ENCODE measurements at places on chromosomes 1 and 21. TPM values are rescaled to one million over a fixed set of nuclear protein-coding genes. Genes with fewer than 3 reads are reported as not detected.

DNA sequence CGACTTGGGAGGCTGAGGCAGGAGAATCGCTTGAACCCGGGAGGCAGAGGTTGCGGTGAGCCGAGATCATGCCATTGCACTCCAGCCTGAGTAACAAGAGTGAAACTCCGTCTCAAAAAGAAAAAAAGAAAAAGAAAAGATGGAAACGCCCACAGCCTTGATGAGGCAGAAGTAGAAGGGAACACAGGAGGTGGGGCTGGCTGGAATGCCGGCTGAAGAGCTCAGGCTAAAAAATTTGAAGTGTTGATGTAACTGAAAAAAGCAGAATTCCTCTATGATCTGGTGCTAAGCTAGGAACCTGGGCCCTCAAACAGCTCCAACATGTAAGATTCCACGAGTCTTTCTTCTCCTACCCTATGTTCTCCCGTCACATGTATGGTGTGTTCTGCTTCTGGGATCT lies 53.6 kb downstream of the SLC66A1 start:
- no peaks in the 10 kb centered on the region for H3K27me3 ChIP-seq
- DNase-seq = peak; percentile 75
- H3K36me3 ChIP-seq = no peaks in the 10 kb centered on the region
- H3K4me3 ChIP-seq = no peak overlapping the region
- 0 out of 2 replicates have a peak overlapping the region, but pooled peaks have one; percentile 36 for H3K27ac ChIP-seq

Gene SPRR1B
- not detected for polyA plus RNA-seq

GRCh38 chr1:79815115-79815514 lies 808.6 kb upstream of the ADGRL4 start:
- no peaks in the 10 kb centered on the region for H3K27me3 ChIP-seq
- no peak overlapping the region for H3K27ac ChIP-seq
- no peaks in the 10 kb centered on the region for H3K36me3 ChIP-seq
- H3K4me3 ChIP-seq = no peak overlapping the region
- peaks cover 36% of the 10 kb centered on the region for H3K4me1 ChIP-seq

DNA sequence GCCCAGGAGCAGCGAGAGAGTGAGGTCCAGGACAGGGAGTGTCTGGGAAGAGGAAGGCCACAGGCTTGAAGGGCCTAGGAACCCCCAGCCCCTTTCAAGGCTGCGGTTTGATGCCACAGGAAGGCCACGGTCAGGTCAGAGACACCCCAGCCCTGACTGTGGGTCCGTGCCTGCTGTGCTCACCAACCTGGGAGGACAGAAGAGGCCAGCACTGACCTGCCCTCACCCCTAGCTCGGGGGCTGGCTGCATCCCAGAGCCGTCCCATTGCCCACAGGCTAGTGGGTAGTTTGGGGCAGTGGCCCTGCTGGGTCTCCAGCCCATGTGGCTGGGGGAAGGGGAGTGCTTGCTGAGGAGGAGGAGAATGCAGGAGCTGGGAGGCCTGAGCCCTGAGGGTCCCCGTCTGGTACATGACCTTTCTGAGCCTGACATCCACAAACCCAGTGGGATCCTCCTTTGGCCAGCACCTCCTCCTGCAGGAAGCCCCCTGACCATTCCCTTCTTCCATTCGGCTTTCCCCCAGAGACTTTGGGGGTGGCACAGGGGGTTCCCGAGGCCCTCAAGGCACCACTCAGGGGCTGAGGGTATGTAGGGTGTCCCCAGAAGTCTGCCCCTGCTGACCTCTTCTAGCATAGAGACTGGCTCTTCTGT lies 54.3 kb downstream of the WNT9A start:
- no peak overlapping the region for H3K27ac ChIP-seq
- H3K4me3 ChIP-seq = no peak overlapping the region
- DNase-seq = no peak
- H3K4me1 ChIP-seq = no peaks in the 10 kb centered on the region
- no peaks in the 10 kb centered on the region for H3K27me3 ChIP-seq

DNA sequence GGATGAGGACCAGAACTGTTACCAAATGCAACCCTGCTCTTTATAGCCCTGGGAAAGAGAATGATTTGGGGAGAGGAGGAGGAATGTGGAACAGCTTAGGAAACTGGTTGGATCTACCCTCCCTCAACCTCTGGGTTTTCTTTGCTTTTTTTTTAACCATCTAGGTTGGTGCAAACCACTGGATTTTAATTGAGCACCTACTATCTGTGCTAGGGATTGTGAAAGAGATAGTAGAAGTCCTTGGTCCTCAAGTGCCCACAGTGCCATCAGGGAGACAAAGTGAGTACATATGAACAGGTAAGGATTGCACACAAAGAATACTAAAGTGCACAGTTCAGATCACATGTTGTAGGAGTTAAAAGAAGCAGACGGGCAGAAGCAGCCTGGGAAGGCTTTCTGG lies 4.7 kb downstream of the TAGLN2 start:
- H3K27me3 ChIP-seq = no peaks in the 10 kb centered on the region
- H3K4me3 ChIP-seq = no peak overlapping the region
- H3K36me3 ChIP-seq = peaks cover 20% of the 10 kb centered on the region

- no peak for DNase-seq
- no peaks in the 10 kb centered on the region for H3K27me3 ChIP-seq
- peaks cover 65% of the 10 kb centered on the region for H3K4me1 ChIP-seq
- no peak overlapping the region for H3K4me3 ChIP-seq
These were observed 68.8 kb downstream of the DDAH1 start for GRCh38 chr1:85396194-85396593.
